ENCODE measurements at places on chromosomes 2 and 18. TPM values are rescaled to one million over a fixed set of nuclear protein-coding genes. Genes with fewer than 3 reads are reported as not detected.

The HJURP gene
- 87.6 TPM for total RNA-seq

The TTLL4 gene
- total RNA-seq: 29.6 TPM

The LDLRAD4 gene
- 1.7 TPM for total RNA-seq

The VWA3B gene
- total RNA-seq: not detected

The SCN9A gene
- 6.3 TPM for total RNA-seq

The THAP4 gene
- total RNA-seq: 90.0 TPM

The TUBA4B gene
- 0.26 TPM for total RNA-seq

The CLIP4 gene
- total RNA-seq: 30.0 TPM

The KHK gene
- total RNA-seq: 7.3 TPM

The COL4A3 gene
- 0.45 TPM for total RNA-seq

The AGXT gene
- total RNA-seq: not detected

The QPCT gene
- 18.6 TPM for total RNA-seq

The REL gene
- 2.7 TPM for total RNA-seq

The BARD1 gene
- 9.3 TPM for total RNA-seq

The IL18RAP gene
- total RNA-seq: not detected

The MRPL30 gene
- total RNA-seq: 40.8 TPM

The MC2R gene
- total RNA-seq: not detected

The EML6 gene
- 1.8 TPM for total RNA-seq

The NDUFAF7 gene
- total RNA-seq: 18.2 TPM

The MAP3K20 gene
- 37.5 TPM for total RNA-seq

The L3MBTL4 gene
- total RNA-seq: not detected

The LYPD6B gene
- total RNA-seq: not detected

The STEAP3 gene
- total RNA-seq: 40.9 TPM

The SALL3 gene
- not detected for total RNA-seq

The NPPC gene
- total RNA-seq: not detected

The STARD6 gene
- total RNA-seq: not detected

The ZAP70 gene
- not detected for total RNA-seq

The RAD51AP2 gene
- not detected for total RNA-seq

The ACTG2 gene
- 0.11 TPM for total RNA-seq

The POTEC gene
- not detected for total RNA-seq

The ZSWIM2 gene
- not detected for total RNA-seq

The NDUFV2 gene
- 132 TPM for total RNA-seq

The DNAJC5G gene
- total RNA-seq: not detected

The RTP5 gene
- not detected for total RNA-seq

The IL36B gene
- not detected for total RNA-seq

The MYO1B gene
- 82.7 TPM for total RNA-seq

The PCARE gene
- total RNA-seq: not detected

The RUFY4 gene
- not detected for total RNA-seq

The ALKAL2 gene
- total RNA-seq: not detected

The LBX2 gene
- total RNA-seq: 4.6 TPM

The SH3YL1 gene
- 10.6 TPM for total RNA-seq

The CHAC2 gene
- total RNA-seq: 13.4 TPM

The FBLN7 gene
- 0.86 TPM for total RNA-seq

The BUB1 gene
- 50.6 TPM for total RNA-seq

The DPYSL5 gene
- total RNA-seq: 3.8 TPM

The PLGLB1 gene
- total RNA-seq: 0.76 TPM

The POTEI gene
- total RNA-seq: not detected

The PTRHD1 gene
- total RNA-seq: 60.4 TPM

The CD226 gene
- total RNA-seq: 0.17 TPM

All from A549 treated with DMSO at 1 μM for 4 hours (cell line).